ENCODE measurements at places on chromosomes 4 and X. TPM values are rescaled to one million over a fixed set of nuclear protein-coding genes. Genes with fewer than 3 reads are reported as not detected.

GRCh38 chr4:178693816-178694215 is 1251.6 kb upstream of the AGA start:
- H3K4me3 ChIP-seq, result no peak overlapping the region
- H3K27me3 ChIP-seq, result no peaks in the 10 kb centered on the region
- H3K27ac ChIP-seq, result no peak overlapping the region
- H3K4me1 ChIP-seq, result no peaks in the 10 kb centered on the region
- no peak for DNase-seq
- no peaks in the 10 kb centered on the region for H3K36me3 ChIP-seq

GRCh38 chrX:17787557-17787956 is 50.3 kb downstream of the SCML1 start:
- no peak overlapping the region for H3K4me3 ChIP-seq
- no peaks in the 10 kb centered on the region for H3K36me3 ChIP-seq
- no peaks in the 10 kb centered on the region for H3K27me3 ChIP-seq
- no peak overlapping the region for H3K27ac ChIP-seq
- DNase-seq, result no peak
- no peaks in the 10 kb centered on the region for H3K4me1 ChIP-seq

DNA sequence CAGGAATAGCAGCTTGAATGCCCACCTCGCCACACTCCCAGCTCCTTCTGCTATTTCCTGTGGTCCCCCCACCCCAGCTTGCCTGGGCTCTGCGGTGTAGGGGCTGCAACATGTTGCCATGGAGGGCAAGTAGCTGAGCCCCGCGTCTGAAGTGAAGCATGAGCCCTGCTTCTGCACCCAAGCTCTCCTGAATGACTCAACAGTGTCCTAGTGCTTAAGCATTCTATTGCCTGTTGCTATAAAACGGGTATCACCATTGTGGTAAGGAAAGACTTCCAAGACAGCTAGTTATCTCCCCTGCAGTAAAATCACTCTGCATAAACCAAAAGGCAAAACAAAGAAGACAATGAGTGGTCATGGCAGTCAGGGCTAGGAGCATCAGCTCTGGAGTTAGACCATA is 31.4 kb upstream of the SPATA4 start:
- H3K36me3 ChIP-seq, result no peaks in the 10 kb centered on the region
- no peak for DNase-seq
- no peaks in the 10 kb centered on the region for H3K4me1 ChIP-seq

DNA sequence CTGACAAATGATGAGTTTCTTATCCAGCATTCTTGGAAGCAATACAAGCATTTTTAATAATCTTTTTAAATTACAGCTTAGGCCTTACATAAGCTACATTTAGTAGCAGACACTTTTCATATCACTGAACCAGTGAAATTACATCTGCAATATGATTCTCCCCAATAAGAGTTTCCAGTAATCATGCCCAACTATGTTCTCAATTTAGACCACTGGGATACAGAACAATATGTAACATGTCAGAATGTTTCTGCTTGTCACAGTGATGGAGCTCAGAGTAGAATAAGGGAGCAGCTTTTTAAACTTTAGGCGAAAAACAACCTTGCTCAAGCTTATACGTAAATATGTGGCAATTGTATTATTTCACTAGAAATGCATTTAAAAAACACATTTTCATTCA is 1132.2 kb downstream of the FAT4 start:
- H3K36me3 ChIP-seq, result no peaks in the 10 kb centered on the region
- no peak overlapping the region for H3K27ac ChIP-seq
- no peaks in the 10 kb centered on the region for H3K27me3 ChIP-seq

- H3K27ac ChIP-seq, result no peak overlapping the region
- DNase-seq, result no peak
- H3K36me3 ChIP-seq, result no peaks in the 10 kb centered on the region
- H3K4me1 ChIP-seq, result no peaks in the 10 kb centered on the region
- no peaks in the 10 kb centered on the region for H3K27me3 ChIP-seq
Measured at GRCh38 chr4:141713771-141714445, 77.5 kb downstream of the IL15 start.

DNA sequence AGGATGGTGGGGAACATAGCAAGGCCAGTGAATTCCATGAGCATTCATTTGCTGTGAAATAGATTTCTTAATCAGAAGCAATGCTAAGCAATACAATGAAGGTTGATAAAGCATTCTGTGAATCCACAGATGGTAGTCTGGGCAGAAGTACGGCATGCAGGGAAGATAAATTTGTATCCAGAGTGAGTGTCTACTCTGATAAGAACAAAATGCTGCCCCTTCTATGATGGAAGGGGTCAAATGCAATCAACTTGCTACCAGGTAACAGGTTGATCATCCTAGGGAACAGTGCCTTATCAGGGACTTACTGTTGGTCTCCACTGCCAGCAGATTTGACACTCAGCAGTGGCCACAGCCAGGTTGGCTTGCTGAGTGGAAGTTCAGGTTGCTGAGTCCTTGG is 189.4 kb downstream of the MAB21L2 start:
- H3K27me3 ChIP-seq, result no peaks in the 10 kb centered on the region
- H3K4me1 ChIP-seq, result no peaks in the 10 kb centered on the region
- no peak overlapping the region for H3K27ac ChIP-seq
- H3K36me3 ChIP-seq, result no peaks in the 10 kb centered on the region
- no peak overlapping the region for H3K4me3 ChIP-seq
- no peak for DNase-seq

GRCh38 chr4:166675411-166675810 is 558.9 kb downstream of the SPOCK3 start:
- no peak overlapping the region for H3K27ac ChIP-seq
- no peak overlapping the region for H3K4me3 ChIP-seq
- DNase-seq, result no peak
- H3K4me1 ChIP-seq, result no peaks in the 10 kb centered on the region

DNA sequence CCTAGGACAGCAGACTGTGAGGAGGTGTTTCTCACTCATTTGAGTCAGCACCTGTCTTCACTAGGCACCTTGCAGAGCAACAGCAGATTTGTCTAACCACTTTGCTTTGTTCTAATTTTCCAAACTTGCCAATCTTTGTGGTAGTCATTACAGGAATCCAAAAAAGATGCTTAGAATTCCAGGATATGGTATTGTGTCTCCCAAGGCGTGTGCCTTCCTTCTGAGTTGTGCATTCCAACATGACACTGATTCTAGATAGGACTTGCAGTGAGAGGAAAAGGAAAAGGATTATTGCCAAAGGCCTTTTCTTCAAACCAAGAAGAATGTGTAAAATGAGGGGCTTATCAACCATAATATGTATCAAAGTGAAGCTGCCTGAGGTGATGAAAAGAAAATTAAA is 126.2 kb downstream of the MAPK10 start:
- H3K27ac ChIP-seq, result no peak overlapping the region
- DNase-seq, result no peak
- no peak overlapping the region for H3K4me3 ChIP-seq
- H3K36me3 ChIP-seq, result peaks cover 4% of the 10 kb centered on the region

DNA sequence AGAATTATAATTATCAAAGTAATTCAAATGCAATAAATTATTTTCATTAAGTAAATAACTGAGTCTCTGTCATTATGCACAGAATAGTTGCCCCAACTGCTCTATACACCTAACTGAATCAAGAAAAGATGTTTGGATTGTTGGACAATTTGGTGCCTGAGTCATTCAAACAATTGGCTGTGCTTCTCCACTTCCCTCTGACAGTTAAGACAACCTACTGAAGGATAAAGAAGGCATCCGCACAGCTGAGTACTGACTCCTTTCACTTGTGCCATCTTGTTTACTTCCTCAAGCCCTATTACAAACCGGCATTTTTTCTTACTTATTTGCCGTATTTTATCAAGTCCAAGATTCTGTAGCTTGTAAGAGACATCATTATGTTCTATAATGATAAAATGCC is 110.6 kb upstream of the C1QTNF7 start:
- H3K36me3 ChIP-seq, result no peaks in the 10 kb centered on the region
- DNase-seq, result no peak
- no peaks in the 10 kb centered on the region for H3K27me3 ChIP-seq
- H3K27ac ChIP-seq, result no peak overlapping the region
- no peak overlapping the region for H3K4me3 ChIP-seq
- H3K4me1 ChIP-seq, result no peaks in the 10 kb centered on the region

- 0 out of 2 replicates have a peak, but pooled peaks cover 2% of the 10 kb centered on the region for H3K4me1 ChIP-seq
- no peak for DNase-seq
- no peak overlapping the region for H3K27ac ChIP-seq
- no peaks in the 10 kb centered on the region for H3K27me3 ChIP-seq
- no peak overlapping the region for H3K4me3 ChIP-seq
Measured at GRCh38 chr4:122100508-122100907, 51.6 kb upstream of the BLTP1 start.

- H3K27ac ChIP-seq, result no peak overlapping the region
- H3K4me3 ChIP-seq, result no peak overlapping the region
- H3K36me3 ChIP-seq, result no peaks in the 10 kb centered on the region
- DNase-seq, result no peak
- H3K27me3 ChIP-seq, result no peaks in the 10 kb centered on the region
- H3K4me1 ChIP-seq, result no peaks in the 10 kb centered on the region
Measured at GRCh38 chrX:86210772-86211171, 62.5 kb downstream of the DACH2 start.

GRCh38 chrX:121013897-121014455 is 28.4 kb upstream of the CT47A1 start:
- no peak overlapping the region for H3K4me3 ChIP-seq
- H3K4me1 ChIP-seq, result no peaks in the 10 kb centered on the region

DNA sequence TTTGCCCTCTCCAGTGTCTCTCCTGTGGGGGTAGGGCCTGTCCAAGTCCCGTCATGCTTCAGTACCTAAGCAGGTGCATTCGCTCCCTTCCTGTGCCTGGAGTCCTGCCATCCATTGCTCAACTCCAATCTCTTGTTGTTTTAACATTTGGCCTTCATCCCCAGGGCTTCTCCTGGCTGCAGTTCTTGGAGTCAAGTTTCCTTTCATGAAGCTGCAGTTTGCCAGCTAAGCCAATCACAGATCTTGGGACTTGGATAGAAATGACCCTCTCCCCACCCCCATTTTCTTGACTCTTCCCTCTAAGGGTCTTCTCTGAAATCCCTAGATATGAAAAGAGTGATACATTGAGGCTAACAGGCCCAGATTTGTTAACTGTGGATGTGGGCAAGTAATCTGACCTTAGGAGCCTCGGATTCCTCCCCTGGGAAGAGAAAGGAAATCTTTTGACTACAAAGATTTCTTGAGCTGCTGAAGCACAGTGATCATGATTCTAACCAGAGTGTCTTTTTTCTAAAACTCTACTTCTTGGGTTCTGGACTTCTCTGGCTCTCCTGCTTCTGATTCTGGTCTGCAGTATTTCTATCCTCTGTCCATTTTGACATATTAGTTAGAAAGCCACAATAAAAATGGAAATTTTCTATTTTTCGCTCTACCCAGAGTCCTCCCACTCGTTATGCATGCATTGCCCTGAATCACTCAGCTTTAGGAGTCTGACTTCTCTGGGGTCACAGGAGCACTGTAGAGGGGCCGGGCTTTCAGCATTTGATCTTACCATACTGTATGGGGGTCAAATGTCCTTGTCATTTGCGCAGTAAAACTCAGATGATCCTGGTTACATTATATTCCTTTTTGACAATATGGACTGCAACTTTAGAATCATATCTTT is 61.0 kb downstream of the CHRNA9 start:
- no peaks in the 10 kb centered on the region for H3K36me3 ChIP-seq
- no peak for DNase-seq
- no peaks in the 10 kb centered on the region for H3K27me3 ChIP-seq
- no peak overlapping the region for H3K27ac ChIP-seq
- H3K4me1 ChIP-seq, result peaks cover 11% of the 10 kb centered on the region

DNA sequence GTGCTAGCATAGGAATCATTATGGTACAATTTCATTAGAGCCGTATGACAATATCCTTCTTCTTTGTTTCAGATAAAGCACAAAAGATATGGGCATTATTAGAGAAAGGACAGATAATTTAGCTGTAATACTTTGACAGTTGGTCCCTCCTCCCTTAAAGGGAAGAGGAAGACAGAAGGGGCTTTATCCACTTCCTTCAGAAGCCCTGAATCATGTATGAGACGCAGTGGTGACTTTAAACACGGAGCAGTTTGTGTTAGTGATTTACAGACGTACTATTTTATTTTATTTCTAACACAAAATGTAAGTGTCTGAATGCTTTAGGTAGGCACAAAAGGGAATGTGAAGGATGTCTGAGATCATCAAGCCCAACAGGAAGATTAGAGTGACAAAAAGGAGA is 467.7 kb downstream of the IL15 start:
- H3K36me3 ChIP-seq, result no peaks in the 10 kb centered on the region
- no peak for DNase-seq
- H3K4me3 ChIP-seq, result no peak overlapping the region
- H3K27ac ChIP-seq, result no peak overlapping the region
- H3K4me1 ChIP-seq, result no peaks in the 10 kb centered on the region

DNA sequence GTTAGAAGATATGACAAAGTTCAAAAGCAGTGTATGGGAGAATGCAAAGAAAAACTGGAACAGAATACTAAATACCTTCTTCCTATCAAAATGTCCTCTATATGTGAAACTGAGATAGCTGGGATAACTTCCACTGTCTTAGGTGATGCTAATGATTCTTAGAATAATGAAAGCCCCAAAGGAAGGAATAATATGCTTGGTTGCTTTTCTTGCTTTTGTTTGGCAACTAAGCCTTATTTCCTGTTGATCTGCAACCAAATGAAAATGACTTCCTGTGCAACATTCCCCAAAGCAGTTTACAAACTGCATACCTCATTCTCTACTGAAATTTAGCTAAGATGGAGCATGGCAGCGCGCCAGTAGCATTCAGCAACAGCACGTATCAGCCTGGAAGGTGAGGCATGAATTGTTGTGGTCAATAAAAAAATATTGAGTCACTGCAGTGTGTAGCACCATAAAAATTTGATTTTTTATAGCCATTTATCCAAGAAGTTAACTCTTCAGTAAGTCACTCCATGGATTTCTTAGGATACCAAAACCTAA is 18.7 kb downstream of the NDNF start:
- H3K4me1 ChIP-seq, result no peaks in the 10 kb centered on the region
- H3K36me3 ChIP-seq, result no peaks in the 10 kb centered on the region
- H3K27ac ChIP-seq, result no peak overlapping the region
- no peak for DNase-seq
- no peak overlapping the region for H3K4me3 ChIP-seq

GRCh38 chr4:2289955-2290333 is 28.0 kb upstream of the MXD4 start:
- peak; percentile 65 for DNase-seq
- peak overlapping the region; percentile 22 for H3K4me3 ChIP-seq
- H3K4me1 ChIP-seq, result peaks cover 36% of the 10 kb centered on the region
- no peaks in the 10 kb centered on the region for H3K27me3 ChIP-seq

GRCh38 chr4:48315728-48316630 is 25.4 kb upstream of the SLAIN2 start:
- H3K27ac ChIP-seq, result no peak overlapping the region
- DNase-seq, result peak; percentile 81
- H3K4me3 ChIP-seq, result no peak overlapping the region
- H3K27me3 ChIP-seq, result no peaks in the 10 kb centered on the region

- H3K4me1 ChIP-seq, result peaks cover 48% of the 10 kb centered on the region
- no peaks in the 10 kb centered on the region for H3K27me3 ChIP-seq
- no peak overlapping the region for H3K27ac ChIP-seq
Measured at GRCh38 chrX:109710181-109710580, 22.9 kb downstream of the ACSL4 start.

Gene FGFR3
- not detected for total RNA-seq

Gene ARHGAP36
- not detected for total RNA-seq

Gene JCHAIN
- total RNA-seq, result 77.5 TPM

Gene OCRL
- total RNA-seq, result 5.5 TPM

Gene CXorf49
- not detected for total RNA-seq

Gene TMEM192
- 44.4 TPM for total RNA-seq

Gene TLR3
- 9.7 TPM for total RNA-seq

Gene DMD
- total RNA-seq, result not detected

Gene BRS3
- total RNA-seq, result not detected

Gene STK26
- 49.5 TPM for total RNA-seq

Gene C1GALT1C1
- total RNA-seq, result 25.8 TPM
